NCI-H1417 (cell line): ENCODE measurements at places on chromosomes 5 and 9.

DNA sequence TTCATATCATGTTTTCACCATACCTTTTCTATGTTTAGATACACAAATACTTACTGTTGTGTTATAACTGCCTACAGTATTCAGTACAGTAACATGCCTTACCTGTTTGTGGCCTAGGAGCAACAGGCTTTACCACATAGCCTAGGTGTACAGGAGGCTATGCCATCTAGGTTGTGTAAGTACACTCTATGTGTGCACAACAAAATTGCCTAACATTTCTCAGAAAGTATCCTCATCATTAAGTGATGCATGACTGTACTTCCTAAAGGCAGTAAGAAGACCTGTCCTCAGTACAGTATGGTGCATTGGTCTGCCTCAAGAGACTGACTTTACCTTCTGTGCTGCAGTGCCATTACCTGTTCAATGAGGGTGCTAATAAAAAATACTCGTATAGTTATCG is 7.9 kb downstream of the TXN start:
- DNase-seq: no peak

- DNase-seq: no peak
Observed at GRCh38 chr5:66518753-66519152, 77.4 kb upstream of the MAST4 start.

DNA sequence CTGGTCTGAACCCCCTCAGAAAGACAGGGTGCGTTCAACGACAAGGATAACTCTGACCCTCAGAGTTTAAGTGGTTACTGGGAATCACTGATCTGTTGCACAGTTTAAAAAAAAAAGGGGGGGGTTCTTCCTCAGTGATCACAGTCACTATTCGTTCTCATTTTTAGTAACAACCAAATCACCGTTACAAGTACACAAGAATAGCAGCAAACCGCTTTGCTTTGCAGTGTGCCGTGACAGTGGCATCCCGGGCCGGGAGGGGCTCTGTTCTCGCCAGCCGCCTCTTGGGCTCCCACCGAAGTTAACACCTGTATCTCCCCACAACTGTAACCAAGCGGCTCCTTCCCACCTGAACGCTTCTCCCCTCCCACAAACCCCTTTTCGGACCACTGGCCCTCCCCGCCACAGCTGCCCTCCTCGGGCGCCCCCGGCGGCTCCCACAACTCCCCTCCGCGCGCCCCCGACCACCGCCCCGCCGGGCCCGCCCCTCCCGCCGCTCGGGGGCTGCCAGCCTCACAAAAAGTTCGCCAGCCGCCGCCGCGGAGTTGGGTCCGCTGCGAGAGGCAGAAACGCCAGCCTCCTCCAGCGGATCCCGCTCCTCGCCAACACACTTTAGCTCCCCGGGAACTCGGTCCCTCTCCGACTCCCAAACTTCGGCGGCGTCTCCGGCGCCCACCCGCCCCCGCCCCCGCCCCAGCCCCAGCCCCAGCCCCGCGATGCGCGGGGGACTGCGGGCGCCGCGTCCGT is 1.2 kb downstream of the SSBP2 start:
- peak; percentile 51 for DNase-seq

DNA sequence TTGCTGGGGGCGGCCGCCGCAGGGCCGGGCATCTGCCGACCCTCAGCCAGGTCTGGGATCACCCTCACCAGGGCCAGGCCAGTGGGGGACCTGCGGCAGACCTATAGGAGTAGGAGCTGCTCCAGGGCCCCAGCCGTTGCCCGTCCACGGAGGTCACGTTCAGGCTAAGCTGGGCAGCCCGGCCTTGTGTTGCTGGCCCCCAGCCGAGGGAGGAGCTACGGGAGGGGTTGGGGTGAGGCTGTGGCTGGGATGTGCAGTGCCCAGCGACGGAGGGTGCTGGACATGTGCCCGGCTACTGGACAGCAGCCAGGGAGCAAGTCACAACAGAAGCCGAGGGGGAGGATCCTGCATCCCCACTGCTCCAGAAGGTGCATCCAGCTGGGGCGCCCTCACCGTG is 39.6 kb upstream of the SLC6A19 start:
- no peak for DNase-seq

DNA sequence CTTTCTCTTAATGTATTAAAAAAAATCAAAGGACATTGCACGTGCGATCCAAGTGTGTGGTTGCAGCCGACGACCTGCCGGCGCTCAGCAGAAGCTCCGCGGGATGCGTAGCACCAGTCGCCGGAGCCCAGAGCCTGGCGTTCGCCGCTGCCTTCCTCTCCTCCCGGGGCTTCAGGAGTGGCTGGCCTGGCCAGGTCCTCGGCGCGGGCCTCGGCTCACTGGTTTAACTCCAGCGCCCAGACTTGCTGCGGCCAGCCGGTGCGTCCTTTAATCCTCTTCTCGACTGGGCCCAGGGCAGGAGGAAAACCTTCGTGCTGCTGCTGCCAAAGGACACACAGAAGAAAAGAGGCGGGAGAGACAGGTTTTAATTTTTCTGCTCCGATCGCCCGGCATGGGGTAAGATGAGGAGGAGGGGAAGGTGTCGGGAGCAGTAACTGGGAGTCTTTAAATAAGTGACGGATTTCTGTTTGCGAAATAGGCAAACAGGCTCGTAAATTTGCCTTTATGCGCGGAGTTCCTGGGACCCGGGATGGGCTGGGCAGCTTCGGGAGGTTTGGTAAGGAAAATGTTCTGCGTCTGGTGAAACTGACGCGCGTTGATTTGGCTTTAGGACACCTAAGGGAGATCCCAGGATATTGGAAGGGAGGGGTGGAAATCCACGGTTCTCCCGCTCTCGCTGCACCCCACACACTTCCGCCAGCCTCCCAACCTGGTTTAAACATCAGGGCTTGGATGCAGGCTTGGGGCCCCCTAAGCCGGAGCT is 2.3 kb downstream of the HAND1 start:
- no peak for DNase-seq

DNA sequence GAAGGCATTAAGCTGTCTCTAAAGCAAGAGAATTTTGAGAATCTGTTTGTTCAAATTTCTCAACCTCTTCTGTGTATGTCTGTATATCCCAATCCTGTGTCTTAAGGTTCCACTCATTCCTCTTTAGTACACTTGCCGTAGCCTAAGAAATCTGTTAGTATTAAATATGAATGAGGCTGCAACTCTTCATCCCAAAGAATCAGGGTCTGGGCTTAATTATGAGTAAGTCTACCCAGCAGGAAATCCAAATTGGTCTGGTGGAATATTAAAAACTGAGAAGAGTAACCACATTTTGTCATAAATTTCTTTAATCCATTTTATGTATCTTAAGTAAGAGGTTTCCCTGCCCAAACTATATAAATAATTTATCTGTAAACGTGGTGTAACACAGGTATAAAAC is 1171.2 kb downstream of the CDH12 start:
- DNase-seq: no peak
